ENCODE measurements at places on chromosomes 7 and 10.
A peak's percentile ranks its signal among the peaks of the same experiment; 100 is the strongest.

GRCh38 chr7:117791877-117792780 is 81.1 kb downstream of the CTTNBP2 start:
- peak; percentile 12 for DNase-seq

GRCh38 chr10:133110609-133111275 is 23.0 kb downstream of the ADGRA1 start:
- no peak for DNase-seq

GRCh38 chr10:21313691-21314090 is 211.8 kb downstream of the SKIDA1 start:
- DNase-seq = no peak

GRCh38 chr10:31204090-31204489 is 114.9 kb upstream of the ZEB1 start:
- DNase-seq = no peak

DNA sequence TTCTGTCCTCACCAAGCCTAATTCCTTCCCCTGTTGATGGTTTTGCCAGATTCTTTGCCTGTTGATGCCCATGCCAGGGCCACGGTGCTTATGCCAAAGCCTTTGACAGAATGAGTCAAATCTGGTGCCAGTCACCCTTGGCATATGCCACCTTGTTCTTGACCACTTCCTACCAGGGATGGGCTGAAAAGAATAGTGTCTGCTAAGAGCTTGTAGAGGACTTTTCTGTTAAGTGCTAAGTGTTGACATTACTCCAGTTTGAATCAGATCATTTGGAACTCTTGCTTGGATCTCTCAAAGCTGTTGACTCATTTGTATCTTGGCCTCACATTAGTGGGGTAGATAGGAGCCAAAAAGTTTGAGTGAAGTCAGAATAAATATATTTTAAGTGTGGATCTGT is 661.2 kb downstream of the AUTS2 start:
- no peak for DNase-seq
